ENCODE measurements at places on chromosomes 12 and 14. TPM values are rescaled to one million over a fixed set of nuclear protein-coding genes. Genes with fewer than 3 reads are reported as not detected.

The PTPRB gene
- total RNA-seq = not detected

The RGS6 gene
- total RNA-seq = 3.7 TPM

The ABCC9 gene
- total RNA-seq = 0.07 TPM

The SERPINA12 gene
- total RNA-seq = not detected

The CAPZA3 gene
- total RNA-seq = not detected

The DBX2 gene
- not detected for total RNA-seq

The BMAL2 gene
- total RNA-seq = 59.6 TPM

The SLC5A8 gene
- total RNA-seq = not detected

The AKAP5 gene
- total RNA-seq = 2.5 TPM

The IGFBP6 gene
- 0.46 TPM for total RNA-seq

The RNASE7 gene
- not detected for total RNA-seq

The GSC gene
- total RNA-seq = 0.14 TPM

The CFAP54 gene
- 0.14 TPM for total RNA-seq

The C3AR1 gene
- total RNA-seq = 0.50 TPM

The ADCY4 gene
- total RNA-seq = 2.3 TPM

The MOK gene
- 6.8 TPM for total RNA-seq

The OR6C2 gene
- total RNA-seq = not detected

The DLGAP5 gene
- total RNA-seq = 46.0 TPM

The WNK1 gene
- 146 TPM for total RNA-seq

The CCDC85C gene
- total RNA-seq = 7.3 TPM

The SIX1 gene
- total RNA-seq = 0.48 TPM

The CCDC197 gene
- 0.11 TPM for total RNA-seq

The CNTN1 gene
- not detected for total RNA-seq

The FBXO34 gene
- total RNA-seq = 19.7 TPM

The PDE3A gene
- 0.07 TPM for total RNA-seq

The PAWR gene
- 4.1 TPM for total RNA-seq

The KRT79 gene
- total RNA-seq = not detected

The DHRS2 gene
- 2.3 TPM for total RNA-seq

Data from activated T-helper 2 cell treated with anti-CD3 and anti-CD28 coated beads, Interferon-gamma antibody, Interleukin-2, Interleukin-4, amounts not matched to agents 10 μg/mL and 5 μg/mL and 100 μg/mL, durations not matched to agents 14 hours and 24 hours and 36 hours (primary cell).